Femur (tissue), 1 donor: ENCODE measurements at places on chromosomes 5 and 9.

DNA sequence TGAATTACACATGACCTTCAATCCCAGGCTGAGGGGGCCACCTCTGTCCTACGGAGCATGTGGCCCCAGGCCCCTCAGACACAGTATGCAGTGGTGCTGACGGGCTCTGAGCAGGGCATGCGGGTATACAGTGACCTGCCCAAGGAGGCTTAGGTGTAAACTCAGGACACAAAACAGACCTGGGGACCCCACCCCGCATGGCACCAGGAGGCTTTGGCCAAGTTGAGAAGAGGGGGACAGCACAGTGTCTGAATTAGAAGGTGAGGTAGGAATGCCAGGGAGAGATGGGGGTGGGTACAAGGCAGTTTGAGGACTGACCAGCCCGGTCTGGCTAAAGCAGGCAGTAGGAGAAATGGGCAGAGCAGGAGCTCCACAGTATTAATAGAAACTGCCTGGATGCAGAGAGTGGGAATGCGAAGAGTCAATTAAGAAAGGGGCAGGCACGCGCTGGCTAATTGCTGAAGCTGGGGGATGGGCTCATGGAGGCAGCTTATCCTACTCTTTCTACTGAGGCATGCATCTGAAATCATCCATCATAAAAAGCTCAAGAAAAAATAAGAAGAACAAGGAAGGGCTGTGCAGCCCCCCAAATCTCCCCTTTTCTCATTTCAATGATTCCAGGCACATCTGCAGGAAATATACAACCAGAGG is 109.0 kb downstream of the GABBR2 start:
- no peak for DNase-seq

- peak; percentile 71 for DNase-seq
These were observed 28.8 kb downstream of the PRRX2 start for GRCh38 chr9:129694243-129694646.

DNA sequence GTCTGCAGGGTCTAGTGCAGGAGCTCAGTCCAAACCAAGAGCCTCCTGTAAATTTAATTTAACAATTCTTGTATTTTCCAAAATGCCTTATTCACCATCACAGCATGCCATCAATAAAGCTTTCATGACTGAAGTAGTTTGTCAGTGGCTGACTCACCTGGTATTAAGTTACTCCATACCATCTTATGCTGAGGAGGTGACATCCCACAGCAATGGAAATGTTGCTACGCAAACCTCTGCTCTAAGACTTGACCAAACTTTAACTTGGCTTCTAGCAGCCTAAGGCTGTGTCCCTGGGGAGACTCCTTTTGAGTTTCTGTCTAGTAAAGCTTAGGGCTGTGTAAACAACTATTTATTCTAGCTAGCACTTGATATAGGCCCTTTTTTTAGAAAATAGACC is 1231.3 kb upstream of the CDH18 start:
- no peak for DNase-seq

GRCh38 chr9:108087781-108088180 is 598.2 kb upstream of the KLF4 start:
- no peak for DNase-seq

GRCh38 chr5:52774005-52774410 is 13.7 kb upstream of the ITGA1 start:
- DNase-seq = no peak

DNA sequence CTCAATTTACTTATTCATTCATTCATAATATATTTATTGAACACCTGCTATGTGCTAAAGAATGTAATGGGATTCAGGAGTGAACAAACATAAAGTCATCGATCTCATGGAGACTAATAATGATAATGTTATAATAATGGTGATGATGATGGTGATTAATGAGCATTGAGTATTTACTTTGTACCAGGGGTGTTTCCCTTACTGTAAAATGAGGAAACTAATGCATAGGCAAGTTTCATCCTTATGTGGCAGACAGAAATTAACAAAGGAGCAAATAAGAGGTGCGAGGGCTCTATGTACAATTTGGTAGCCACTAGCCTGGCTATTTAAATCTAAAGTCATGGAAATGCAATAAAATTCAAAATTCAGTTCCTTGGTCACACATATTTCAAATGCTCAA is 11.1 kb upstream of the LCP2 start:
- no peak for DNase-seq

DNA sequence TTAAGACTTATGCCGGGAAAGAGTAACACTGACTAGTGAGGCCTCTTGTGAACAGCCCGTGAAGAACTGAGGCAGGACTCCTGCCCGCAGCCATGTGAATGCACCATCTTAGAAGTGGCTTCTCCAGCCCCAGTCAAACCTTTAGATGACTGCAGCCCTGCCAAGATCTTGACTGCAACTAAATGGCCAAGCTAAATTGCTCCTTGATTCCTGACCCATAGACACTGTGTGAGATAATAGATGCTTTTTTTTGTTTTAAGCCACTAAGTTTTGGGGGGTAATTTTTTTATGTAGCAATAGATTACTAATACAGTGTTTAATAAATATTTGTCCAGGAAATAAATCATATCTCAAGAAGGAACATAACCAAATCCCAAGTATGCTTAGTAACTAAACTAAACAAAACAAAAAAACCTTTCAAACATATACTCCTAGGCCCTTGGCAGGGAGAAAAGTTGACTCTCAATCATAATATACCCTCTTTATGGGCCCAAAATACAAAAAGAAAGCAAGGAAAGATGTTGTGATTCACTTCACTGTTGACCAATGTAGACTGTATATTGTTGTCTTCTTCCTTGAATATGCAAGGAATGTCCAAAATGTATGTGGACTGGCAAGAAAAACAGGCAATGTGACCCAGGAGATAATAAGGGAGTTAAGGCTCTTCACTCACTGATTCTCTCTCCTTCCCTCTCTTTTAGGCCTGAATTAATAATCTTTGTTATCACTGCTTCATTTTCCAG is 79.7 kb upstream of the ZNF366 start:
- DNase-seq = no peak

GRCh38 chr5:107293541-107294210 is 377.1 kb downstream of the EFNA5 start:
- DNase-seq = no peak

- no peak for DNase-seq
These were observed 106.8 kb upstream of the CD180 start for GRCh38 chr5:67303356-67303755.

DNA sequence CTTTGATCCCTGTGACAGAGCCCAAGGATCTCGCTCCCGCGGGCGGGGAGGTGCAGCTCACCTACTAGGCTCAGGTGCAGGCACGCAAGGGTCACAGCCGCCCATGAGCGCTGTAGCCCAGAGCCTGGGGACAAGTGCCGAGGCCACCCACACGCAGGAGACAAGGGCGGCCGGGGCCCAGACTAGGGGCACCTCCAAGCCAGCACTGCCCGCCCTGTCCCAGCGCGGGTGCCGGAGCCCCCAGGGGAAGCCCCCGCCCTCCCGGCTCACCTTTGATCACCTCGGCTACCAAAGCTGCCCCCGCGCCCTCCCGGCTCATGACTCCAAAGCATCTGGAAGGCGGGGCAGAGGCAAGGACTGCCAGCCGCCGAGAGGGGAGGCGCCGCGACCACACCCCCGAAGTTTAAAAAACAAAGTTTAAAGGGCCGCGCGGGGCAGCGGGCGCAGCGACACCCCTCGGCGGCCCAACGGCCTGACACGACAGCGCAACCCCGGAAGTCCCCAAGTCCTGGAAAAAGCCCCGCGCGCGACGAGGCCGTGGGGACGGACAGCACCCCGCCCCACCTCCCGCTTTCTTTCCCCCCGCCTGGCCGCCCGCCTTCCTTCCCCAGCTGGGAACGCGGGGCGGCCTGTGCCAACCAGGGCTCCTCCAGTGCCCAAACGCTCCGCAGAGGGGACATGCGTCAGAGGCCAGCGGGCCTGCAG is 53.0 kb downstream of the CDC14B start:
- peak; percentile 81 for DNase-seq

DNA sequence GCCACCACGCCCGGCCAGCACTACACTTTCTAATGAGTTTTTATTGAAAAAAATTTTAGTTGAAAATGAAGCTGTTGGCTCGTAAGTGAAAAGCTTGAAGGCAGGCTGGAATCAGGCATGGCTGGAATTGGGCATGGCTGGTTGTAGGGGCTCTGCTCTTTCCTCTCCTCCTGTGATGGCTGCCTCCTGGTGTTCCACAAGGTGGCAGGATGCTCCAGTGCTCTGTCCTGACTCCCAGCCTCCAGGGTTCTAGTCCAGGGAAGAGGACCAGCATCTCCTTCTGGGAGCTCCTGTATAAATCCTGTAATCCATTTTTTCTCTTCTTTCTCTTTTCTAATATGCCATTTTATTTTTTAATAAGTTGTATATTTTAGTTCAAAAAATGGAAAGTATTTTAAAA is 57.2 kb upstream of the DHFR start:
- DNase-seq = no peak

DNA sequence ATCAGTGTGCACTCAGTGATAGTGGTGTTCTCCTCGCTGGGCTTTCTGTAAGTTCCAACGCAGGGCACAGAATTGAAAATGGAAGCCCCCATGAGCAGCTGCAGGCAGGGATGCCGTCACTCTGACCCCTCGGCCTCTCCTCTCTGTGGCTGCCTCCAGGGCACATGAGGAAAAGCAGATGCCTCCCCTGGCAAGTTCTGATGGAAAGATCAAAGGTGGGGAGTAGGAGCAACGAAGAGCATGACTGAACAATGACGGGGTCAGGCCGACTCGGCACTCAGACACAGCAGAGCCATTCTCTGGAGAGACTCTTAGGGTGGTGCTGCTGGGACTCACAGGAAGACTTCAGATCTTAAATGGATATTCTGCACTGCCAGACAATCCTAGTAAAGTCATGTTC is 65.6 kb upstream of the CKMT2 start:
- DNase-seq = no peak

DNA sequence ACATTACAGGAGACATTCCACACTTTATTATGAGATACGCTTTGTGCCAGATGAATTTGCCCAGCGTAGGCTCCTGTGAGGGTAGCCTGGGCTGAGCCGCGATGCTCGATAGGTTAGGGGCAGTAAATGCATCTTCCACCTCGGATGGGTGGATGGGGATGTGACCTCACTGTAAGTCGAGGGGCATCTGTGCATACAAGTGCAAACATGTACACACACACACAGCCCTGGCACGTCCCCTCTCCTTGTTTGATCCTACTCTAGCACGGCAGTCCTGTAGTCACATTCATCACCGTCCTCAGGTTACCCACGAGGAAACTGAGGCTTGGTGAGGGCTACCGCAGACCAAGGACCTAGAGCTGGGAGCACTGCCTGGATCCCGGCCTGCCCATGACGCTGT is 166.8 kb downstream of the COL23A1 start:
- DNase-seq = no peak

GRCh38 chr5:92874790-92875189 is 706.2 kb downstream of the NR2F1-AS1 start:
- no peak for DNase-seq

DNA sequence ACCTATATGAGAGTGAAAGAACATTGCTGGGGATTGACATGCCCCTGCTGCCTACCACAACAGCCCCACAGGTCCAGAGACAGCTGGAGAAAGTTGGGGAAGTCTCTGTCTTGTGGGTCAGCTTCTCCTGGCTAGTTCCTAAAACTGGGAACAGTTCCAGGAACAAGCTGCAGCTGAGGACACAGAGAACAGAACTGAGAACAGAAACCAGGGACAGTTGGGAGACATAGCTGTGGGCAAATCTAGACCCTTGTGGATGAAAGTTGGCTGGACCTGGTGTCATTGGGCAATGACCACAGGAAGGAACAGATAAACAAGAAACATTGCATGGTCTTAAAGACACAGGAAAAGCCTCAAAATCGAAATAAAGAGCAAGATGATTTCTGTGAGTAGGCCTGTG is 58.3 kb upstream of the MOCS2 start:
- DNase-seq = peak; percentile 51

- no peak for DNase-seq
These were observed 470.5 kb downstream of the PLK2 start for GRCh38 chr5:57989378-57989777.

- no peak for DNase-seq
These were observed 35.9 kb upstream of the GAS1 start for GRCh38 chr9:86983249-86983619.

GRCh38 chr9:95791695-95792094 is 83.8 kb upstream of the ERCC6L2 start:
- no peak for DNase-seq

GRCh38 chr5:171580502-171581265 is 161.2 kb downstream of the FGF18 start:
- peak; percentile 63 for DNase-seq

- DNase-seq = peak; percentile 85
These were observed 43.1 kb downstream of the BOD1 start for GRCh38 chr5:173573126-173573960.

GRCh38 chr5:149313151-149313841 is 32.0 kb upstream of the GRPEL2 start:
- DNase-seq = no peak

GRCh38 chr5:103793595-103794182 is 231.1 kb upstream of the NUDT12 start:
- no peak for DNase-seq

DNA sequence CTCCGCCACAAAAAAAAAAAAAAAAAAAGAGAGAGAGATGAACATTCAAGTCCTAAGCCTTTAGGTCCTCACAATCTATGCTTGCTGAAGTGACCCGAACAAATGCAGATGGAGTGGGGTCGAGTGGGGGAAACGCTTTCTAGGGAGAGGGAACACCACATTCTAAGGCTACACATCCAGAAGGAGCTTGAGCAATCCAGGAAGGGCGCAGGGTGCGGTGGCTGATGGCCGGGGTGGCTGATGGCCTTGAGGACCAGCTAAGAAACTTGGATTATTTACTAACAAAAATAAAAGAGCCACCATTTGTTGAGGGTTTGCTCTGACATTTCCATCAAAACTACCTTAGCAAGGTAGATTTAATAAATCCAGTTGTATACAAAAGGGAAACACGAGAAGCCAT is 764 bp upstream of the BNIP1 start:
- no peak for DNase-seq

DNA sequence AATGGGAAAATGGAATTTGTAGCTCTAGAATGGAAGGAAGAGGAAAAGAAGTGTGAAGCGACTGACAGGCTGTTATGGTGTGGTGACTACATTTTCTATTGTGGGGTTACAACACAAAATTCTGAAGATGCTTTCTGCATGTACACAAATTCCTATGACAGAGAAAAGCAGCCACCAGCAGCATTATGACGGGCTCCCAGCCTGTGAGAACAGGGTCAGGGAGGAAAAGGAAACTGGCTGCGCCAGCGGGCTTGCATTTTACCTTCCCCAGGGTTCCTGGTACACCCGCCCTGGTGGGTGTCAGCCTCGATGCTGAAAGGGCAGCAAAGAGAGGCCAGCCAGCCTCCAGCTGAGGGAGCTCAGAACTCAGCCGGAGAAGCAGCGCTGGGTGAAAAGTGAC is 41.0 kb downstream of the DDX31 start:
- no peak for DNase-seq

DNA sequence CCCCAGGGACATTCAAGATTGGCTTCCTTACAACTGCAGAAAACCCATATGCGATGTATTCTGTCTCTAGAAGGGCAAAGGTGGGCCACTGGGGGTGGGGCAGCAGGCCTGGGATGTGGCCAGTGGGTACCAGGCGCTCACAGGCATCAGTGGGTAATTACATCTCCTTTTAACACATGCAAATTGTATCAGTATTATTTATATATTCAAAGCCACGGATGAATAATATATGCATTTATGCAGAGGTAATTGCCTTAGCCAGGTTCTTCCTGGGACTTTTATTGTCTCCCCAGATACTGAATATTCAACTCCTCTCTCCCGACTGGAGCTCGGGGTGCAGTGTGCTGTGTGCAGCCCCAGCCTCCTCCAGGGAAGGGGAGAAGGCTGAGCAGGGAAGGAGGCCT is 109.4 kb upstream of the MVB12B start:
- no peak for DNase-seq

- DNase-seq = no peak
These were observed 78.3 kb upstream of the TRIO start for GRCh38 chr5:14064841-14065240.

- DNase-seq = no peak
These were observed 312.0 kb upstream of the EDIL3 start for GRCh38 chr5:84696651-84697050.
